ENCODE measurements at places on chromosomes 4 and X.

GRCh38 chr4:24583451-24584210 is 723 bp downstream of the DHX15 start:
- peak; percentile 43 for DNase-seq

DNA sequence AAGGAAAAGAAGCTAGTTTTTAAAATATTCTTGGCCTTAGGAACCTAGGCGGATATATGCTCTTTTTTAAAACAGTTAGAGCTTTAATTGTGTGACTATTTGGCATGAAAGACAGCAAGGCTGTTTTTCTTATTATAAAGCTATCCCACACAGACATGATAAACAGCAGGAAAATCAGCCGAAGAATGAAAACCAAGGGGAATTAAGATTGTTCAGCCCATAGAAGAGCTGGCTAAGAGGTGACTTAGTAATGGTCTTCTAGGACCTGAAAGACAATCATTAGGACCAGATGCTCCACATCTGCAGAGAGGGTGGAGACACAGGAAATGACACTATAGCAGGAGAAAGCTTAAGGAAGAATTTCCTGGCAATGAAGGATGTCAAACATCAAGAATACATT is 171.4 kb upstream of the NRK start:
- no peak for DNase-seq

DNA sequence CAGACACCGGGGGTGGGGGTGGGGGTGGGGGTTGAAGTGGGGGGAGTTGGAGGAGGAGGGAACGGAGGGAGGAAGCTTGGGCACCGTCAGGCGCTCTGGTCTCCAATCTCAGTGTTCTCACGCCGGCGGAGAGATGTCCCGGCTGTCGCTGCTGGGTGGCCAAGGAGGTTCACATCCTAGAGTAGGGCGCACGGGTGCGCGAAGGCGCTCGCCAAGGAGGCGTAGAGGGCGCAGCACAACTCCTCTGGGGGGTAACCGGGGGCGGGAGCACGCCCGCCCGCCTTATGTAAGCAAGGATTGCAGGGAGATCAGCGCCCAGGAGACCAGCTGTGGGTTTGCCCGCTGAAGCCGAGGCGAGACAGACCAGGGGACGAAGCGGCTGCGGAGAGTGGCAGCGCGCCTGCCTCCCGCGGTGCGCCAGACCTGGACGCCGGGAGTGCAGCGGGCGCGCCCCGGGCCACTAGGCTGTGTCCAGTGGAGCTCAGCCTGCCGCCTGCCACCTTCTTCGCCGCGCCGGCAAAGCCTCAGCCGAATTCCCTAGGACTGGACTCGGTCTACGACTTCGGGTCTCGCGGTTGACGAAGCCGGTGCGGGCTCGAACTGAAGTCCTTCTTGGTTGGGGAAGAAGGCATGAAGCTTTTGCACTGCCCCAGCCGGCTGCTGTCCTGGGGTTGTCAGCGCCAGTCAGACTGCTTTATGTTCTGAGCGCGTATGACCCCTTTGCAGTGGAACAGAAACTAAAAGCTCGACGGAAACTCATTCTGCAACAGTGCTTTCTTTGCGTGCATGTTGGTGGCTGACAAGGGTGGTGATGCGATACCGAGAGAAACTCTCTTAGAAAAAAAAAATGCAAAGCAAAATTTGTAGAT is 707 bp upstream of the UNC5C start:
- DNase-seq: no peak

- DNase-seq: no peak
Measured at GRCh38 chr4:53508446-53508845, 82.8 kb downstream of the LNX1 start.

GRCh38 chr4:11297201-11297600 is 131.5 kb downstream of the HS3ST1 start:
- no peak for DNase-seq

DNA sequence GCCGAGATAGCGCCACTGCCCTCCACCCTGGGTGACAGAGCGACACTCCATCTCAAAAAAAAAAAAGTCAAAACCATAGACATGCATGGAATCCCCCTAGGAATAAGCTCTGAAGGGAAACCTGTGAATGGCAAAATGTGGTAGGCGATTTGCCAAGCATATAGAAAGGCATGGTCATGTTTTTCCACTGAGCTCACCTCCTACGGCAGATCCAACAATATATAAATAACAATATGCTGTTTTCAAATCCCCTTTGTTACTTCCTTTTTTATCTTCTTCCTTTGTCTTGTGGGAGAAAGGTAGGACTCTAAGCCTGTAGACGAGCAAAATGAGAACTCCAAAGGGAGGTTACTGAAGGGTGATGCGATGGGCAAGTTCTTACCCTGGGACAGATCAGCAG is 219.0 kb downstream of the PALLD start:
- no peak for DNase-seq

GRCh38 chrX:101171883-101172400 is 47.6 kb upstream of the DRP2 start:
- DNase-seq: no peak

GRCh38 chr4:142567199-142567598 is 278.9 kb downstream of the INPP4B start:
- peak; percentile 47 for DNase-seq

DNA sequence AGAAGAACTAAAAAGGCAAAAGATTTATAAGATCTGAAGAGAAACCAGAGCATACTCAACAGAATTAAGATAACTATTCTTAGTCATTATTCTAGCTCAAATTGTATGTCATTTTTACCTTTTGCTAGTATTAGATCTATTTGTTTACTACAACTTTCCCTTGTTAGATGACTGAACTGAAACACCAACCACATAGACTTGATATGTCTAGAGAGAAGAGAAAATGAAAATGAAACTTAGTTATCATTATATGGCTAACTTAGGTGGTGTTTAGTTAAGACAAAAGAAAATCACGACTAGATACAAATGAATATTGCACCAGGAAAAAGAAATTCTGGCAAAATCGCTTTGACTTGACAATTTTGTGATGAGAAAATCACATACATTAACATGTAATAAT is 690.8 kb downstream of the PCDH18 start:
- DNase-seq: no peak

GRCh38 chrX:30580641-30581040 is 3.1 kb upstream of the TASL start:
- DNase-seq: no peak

- DNase-seq: no peak
Measured at GRCh38 chrX:81259714-81260395, 58.0 kb downstream of the SH3BGRL start.

DNA sequence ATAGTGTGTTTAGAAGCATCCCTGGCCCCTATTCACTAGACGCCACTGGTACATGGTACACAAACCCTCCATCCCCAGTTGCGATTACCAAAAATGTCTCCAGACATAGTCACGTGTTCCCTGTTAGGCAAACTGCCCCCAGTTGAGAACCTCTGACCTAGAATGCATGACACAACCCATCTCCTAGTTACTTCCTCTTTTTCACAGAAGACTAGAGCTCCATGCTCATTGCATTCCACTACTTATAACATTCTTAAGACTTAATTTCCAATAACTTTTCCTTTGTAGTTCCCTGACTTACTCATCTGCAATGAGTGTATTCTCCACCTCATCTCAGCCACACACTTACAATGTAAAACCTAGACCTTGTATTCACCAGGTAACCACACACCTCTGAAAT is 68.6 kb downstream of the PRSS12 start:
- no peak for DNase-seq

GRCh38 chr4:45910511-45910910 is 213.3 kb downstream of the GABRG1 start:
- no peak for DNase-seq

DNA sequence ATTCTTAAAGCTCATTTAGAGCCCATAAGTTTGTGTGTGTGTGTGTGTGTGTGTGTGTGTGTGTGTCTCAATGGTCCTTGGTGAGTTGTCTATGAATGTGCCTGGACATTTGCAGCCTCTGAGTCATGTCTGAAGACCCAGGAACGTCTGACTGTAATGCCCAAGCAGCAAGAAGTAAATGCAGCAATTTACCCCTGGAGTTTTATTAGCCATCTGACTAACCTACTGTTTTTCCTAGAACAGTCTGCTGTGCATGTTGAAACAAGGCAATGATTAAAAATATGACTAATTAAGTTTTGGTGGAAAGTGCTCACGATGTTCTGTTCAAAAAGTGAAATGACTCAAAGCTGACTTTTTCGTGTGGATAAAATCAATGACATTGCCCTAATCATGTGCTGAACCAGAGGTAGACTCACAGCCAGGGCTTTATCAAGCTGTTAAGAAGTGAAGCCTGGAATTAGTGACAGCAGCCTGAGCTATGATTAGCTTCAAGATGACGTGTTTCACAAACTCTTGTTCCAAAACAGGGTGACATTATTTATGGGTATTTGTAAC is 201.6 kb downstream of the CPE start:
- DNase-seq: no peak

DNA sequence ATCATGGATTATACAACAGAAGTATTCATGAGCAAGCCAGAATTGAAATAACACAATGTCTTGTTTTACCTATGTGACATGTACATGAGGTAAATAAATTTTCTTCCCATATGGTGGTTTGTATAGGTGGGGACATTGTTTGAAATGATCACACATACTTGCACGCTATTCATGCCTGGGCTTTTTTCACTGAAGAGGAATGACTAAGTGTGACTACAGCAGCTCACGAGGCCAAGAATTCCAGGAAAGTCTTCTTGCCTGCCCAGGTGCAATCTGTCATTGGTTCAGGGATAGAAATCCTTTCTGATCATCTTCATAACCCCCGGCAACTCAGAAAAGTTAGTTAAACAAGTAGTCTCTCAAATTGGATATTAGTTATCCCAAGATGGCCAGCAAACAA is 36.3 kb upstream of the AREG start:
- DNase-seq: no peak

DNA sequence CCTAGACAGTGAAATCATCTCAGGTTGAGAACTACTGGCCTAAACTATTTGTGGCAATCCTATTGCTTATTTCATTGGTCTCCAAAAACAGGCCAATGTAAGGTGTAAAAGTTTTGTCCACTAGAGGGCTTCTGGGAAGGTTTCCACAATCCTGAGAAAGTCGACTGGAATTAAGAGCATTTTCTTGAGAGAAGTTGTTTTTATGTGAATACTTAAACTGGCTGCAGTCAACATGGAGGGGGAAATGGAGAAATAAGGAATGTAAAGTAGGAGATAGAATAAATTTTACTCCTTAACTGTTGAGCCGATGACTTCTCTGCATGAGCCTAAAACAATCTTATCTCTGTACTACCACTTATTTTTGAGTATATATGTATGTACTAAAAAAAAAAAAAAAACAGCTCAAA is 11.0 kb upstream of the EIF4E start:
- no peak for DNase-seq

DNA sequence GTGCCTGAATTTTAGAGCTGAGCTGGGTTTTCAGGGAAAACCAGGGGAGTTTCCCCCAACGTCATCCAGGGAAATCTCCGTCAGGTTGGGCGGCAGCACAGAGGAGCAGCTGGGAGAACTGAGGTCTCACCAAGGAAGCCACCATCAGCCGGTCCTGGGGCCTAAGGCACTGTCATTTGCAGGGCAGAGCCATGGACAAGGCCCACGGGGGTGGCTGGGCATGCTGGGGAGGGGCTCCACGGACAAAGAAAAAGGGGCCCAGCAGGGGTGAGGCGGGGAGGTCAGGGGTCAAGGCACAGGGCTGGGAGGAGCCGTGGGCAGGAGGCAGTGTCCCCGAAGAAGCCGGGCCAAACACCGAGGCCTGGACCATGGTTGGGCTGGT is 109.8 kb downstream of the HMX1 start:
- DNase-seq: no peak

DNA sequence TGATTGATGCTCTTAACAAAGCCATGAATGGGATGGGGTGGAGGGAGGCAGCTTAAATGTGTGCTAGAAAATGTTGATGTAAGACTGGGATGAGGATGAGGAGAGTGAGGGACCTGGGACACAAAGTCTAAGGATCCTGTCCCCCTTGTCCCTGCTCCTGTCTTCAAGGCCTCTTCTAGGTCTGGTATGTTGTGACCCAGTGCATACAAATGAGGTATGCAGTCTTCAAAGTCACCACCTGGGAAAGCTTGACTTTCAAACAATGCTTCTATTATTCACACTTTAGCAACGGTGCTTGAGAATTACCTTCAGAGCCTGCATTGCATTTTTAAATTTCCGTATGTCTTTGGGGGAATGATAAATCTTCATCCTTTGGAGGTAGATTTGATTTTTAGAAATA is 88.4 kb upstream of the SLC34A2 start:
- no peak for DNase-seq

DNA sequence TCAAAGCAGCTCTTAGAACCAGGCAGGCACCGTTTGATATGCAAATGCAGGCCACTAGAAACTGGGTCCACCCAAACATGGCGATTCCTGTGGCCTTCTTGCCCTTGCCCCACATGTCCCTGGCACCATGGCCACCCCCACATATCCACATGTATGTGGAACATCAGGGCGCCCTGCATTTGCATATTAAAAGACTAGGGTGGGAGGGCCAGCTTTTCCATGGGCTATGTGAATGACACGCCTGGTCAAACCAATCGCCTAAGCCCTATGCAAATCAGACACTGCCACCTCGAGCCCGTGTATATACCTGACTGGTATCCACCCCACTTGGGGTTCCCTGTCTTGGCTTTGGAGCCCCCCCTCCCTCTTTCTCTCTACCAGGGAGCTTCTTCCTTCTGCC is 107.0 kb downstream of the ABLIM2 start:
- DNase-seq: no peak

DNA sequence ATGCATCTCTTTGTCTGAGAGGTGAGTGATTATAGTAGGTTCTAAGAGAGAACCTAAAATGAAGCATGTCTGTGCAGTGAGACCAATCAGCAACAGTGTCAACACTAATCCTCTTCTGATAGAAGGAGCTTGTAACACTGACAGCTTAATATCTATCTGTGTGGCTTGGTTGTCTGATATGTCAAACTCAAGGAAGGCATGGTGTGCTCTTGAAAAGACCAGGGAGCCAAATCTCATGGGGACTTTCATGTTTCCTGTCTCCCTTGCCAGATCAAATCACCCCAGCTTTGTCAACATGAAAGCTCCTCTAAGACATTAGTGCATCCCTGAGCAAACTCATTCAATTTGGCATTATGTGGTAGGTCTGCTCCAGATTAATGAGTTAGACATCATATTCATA is 95.4 kb downstream of the ANOS1 start:
- no peak for DNase-seq

DNA sequence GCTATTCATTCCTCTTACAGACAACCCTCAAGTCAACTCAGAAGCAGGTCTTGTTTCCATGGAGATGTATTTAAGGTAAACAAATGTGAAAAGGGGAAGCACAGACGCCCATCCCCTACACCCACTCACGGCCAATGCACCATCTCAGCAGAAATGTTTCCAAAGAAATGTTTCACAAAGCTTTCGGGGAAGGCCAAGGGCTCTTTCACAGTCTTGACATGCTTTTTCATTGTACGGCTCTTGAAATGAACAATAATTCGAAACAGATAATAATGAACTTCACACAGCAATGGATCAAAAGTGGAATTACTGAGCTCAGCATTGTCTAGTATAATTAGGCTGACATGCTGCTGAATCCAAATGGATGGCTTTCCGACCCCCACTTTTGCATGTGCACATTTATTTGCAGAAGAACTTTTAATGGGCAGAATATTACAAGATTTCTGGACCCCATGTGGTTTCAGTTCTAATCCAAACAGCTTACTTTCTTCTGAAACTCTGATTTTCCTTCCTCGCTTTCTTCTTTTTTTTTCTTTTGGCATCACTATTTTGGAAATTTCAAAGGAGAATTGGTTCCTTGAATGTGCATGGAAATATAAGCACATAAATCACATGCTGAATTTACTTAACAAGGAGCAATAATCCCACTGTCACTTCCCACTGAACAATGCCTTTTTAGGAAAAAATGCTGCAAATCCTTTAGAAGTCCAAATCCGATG is 160.9 kb downstream of the SMIM20 start:
- no peak for DNase-seq

GRCh38 chr4:102535398-102536082 is 34.4 kb downstream of the NFKB1 start:
- DNase-seq: no peak

Data from activated T-cell treated with anti-CD3 and anti-CD28 coated beads, Interleukin-2, amount 50 U/mL, for 1 hour (primary cell).